NCI-H1694 (cell line): ENCODE measurements at places on chromosomes 16 and 17.

- peak; percentile 56 for DNase-seq
Measured at GRCh38 chr16:70715860-70716357, 30.1 kb upstream of the MTSS2 start.

GRCh38 chr17:73386561-73386960, 74.8 kb upstream of the CDC42EP4 start:
- DNase-seq: no peak

DNA sequence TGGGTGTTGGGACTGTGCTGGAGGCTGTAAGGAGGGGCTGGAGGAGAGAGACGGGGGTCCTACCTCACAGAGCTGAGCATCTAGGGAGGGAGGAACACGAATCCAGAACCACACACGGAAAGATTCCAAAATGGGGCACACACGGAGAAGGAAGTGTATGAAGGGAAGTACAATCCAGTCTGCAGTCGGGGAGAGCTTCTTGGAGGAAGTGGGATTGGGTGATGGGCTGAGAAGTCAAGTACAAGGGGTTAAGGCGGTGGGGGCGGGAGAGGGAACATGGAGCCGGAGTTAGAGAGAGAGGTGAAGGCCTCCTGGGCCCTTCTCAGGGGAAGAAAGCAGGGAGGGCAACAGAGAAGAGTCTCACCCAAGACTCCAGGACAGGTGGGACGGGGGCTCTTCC, 107.5 kb upstream of the CREBBP start:
- no peak for DNase-seq

DNA sequence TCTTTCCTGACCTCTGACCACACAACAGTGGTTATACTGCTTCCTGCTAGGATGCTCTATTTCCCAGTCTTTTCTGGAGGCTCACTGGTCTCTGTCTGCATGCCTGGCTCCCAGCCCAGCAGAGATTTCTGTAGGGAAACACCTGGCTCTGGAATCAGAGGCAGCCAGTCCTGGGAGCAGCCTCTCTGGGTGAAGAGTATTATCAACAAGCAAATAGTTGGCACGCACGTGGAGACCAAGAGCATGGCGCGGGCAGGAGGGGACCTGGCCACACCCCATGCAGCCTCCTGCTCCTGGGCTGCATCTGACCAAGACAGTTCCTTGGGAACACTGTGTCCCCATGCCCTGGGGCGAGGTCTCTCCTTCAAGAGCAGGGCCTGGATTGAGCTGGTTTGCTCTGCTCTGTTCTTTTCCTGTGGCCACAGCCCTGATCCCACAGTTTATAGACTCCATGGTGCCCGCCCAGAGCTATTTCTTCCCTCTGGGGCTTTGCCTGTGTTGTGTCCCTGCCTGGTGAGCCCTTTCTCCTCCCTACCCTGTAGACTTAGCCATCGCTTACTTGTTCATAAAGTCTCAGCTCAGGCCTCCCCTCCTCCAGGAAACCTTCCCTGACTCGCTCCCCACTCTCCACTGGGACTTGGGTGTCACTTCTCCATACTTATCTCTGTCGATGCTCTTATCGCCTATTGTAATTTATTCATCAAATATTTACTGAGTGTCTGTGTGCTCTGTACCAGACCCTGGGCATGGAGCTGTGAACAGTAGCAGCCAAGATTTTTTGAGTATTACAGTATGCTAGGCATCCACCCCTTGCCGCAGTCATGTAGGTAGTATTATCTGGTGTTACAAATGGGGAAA, 60.6 kb downstream of the SCNN1B start:
- no peak for DNase-seq

- no peak for DNase-seq
Measured at GRCh38 chr16:82752172-82752571, 125.4 kb downstream of the CDH13 start.

DNA sequence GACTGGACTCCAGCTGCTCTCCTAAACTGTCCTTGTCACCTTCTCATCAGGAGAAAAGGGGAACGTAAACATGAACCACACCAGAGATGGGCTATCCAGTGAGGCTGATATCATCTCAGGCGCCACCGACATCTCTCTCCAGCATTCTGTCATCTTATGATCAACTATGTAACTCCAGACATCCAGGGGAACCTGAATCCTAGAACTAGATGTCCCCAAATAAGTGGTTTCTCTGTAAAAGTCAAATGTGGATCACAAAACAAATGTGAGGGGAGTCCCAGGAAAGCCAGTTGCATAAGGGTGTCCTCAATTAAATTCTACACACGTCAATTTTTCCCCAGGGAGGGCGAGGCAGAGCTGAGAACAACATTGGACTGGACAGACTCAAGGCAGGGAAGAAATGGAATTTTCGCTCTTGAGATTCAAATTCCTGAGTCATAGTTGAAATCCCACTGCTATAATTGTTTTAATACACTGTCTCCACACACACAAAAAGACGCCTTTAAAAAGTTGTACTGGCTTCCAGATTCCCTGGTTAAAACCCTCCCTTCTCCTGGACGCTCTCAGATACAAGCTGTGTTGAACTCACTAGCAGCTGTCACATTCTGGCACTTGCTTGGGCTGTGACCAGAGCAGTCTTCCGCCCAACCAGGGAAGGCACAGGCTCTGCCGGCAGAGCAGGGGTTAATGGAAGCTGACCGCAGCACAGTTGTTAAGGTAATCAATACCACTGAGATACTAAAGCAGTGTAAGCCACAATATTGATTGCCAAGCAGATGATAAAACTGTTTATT, 62.6 kb downstream of the ZFHX3 start:
- DNase-seq: peak; percentile 16

GRCh38 chr16:63830061-63830460, 1291.8 kb downstream of the CDH11 start:
- no peak for DNase-seq

- no peak for DNase-seq
Measured at GRCh38 chr17:60712675-60713074, 35.0 kb downstream of the BCAS3 start.
